Adrenal gland (tissue), 19 donors: ENCODE measurements at places on chromosomes 12 and 14. TPM values are rescaled to one million over a fixed set of nuclear protein-coding genes. Genes with fewer than 3 reads are reported as not detected.
A peak's percentile ranks its signal among the peaks of the same experiment; 100 is the strongest.

DNA sequence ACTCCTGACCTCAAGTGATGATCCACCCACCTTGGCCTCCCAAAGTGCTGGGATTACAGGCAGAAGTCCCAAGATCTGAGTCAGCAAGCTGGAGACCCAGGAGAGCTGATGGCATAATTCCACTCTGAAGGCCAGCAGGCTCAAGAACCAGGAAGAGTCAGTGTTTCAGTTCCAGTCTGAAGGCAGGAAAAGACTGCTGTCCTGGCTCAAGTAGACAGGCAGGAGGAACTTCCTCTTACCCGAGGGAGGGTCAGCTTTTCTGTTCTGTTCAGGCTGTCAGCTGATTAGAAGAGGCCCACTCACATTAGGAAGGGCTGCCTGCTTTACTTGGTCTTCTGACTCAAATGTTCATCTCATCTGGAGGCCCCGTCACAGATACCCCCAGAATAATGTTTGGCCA is 206.0 kb upstream of the MYL2 start:
- peak; percentile 12 for DNase-seq

GRCh38 chr12:78157199-78157598 is 326.5 kb downstream of the NAV3 start:
- no peak for DNase-seq

The PTGER2 gene
- total RNA-seq, result 0.18 TPM

DNA sequence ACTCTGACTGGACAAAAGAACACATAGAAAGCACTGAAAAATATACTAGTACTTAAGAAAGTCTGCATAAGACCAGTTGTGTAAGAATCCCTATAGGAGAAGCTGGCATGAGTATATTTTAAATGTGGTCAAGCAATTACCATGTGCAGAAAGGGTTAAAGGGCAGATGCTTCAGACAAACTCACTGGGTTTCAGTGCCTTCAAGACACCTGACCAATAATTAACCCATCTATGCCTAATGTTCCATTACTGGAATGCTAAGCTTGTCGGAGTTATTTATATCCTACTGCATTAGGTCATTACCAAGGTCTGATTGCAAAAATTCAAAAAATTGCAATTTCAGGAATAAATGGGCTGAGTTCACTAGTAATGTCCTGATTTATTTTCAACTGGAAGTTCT is 41.3 kb downstream of the HNRNPC start:
- DNase-seq, result no peak

- peak; percentile 59 for DNase-seq
These were observed 1.3 kb downstream of the ESYT1 start for GRCh38 chr12:56129206-56129941.

The MYL2 gene
- total RNA-seq, result not detected

DNA sequence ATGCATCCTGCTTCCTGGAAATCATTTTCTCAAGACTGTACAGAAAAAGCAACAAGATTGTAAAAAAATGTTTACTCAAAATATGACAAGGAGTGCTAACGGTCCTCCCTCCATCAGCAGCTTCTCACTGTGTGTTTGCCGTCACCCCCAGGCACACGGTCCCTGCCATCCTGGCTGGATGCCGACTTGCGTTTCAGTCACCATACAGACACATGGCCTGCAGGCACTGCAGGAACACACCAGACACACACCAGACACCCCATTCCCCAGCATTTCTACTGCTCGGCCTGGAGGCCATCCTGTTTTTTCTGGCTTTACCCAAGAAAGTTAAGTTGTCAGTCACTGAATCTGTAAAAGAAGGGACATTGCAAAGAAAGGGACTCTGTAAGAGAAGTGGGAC is 10.8 kb downstream of the KCNK10 start:
- no peak for DNase-seq

The REP15 gene
- total RNA-seq, result 1.7 TPM

DNA sequence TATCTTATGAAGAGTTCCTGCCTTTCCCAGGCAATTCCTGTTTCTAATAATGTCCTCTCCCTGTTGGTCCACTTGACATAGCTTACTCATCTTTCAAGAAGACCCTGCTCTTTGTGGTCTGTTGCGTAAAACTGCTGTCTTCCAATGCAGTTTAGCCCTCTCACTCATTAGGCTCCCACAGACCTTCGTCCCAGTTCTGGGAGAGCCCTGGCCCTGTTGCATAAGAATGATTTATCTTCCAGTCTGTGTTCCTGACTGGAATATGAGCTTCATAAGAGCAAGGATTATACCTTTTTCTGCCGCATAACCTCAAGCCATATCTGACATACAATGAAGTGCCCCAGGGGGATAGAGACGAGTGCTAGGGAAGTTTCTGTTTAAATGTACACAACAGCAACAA is 365.9 kb upstream of the NOVA1 start:
- no peak for DNase-seq

DNA sequence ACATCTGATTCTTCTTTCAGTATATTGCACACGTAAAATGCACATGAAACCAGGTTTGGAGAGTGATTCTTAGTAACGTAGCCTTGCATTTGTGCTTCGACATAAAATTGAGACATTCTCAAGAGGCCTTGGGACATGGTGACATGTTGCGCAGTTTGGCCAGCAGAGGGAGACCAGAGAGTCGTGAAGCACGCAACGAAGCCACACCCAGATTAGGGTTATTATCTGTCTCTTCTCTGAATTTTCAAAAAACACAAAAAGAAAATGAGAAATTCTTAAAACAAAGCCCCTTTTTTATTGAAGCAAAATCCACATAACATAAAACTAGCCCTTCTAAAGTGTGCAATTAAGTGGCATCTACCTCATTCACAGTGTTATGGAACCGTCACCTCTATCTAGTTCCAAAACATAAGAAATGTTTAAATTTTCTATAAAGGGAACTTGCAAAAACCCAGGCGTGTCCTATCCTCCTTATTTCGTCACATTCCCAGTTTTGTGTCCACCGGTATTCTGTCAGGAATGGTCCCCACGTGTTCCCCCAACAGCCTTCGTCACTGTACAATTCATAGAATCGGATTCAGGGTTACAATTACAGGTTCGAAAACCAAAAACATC is 108.8 kb upstream of the ATF7IP start:
- peak; percentile 89 for DNase-seq

The SERPINA12 gene
- total RNA-seq, result not detected
